NB4 (cell line): ENCODE measurements at places on chromosomes 16 and 17.

GRCh38 chr16:11319529-11320146 lies 25.6 kb upstream of the RMI2 start:
- no peak for DNase-seq

GRCh38 chr16:3182608-3183444 lies 5.2 kb upstream of the OR1F1 start:
- peak; percentile 52 for DNase-seq

DNA sequence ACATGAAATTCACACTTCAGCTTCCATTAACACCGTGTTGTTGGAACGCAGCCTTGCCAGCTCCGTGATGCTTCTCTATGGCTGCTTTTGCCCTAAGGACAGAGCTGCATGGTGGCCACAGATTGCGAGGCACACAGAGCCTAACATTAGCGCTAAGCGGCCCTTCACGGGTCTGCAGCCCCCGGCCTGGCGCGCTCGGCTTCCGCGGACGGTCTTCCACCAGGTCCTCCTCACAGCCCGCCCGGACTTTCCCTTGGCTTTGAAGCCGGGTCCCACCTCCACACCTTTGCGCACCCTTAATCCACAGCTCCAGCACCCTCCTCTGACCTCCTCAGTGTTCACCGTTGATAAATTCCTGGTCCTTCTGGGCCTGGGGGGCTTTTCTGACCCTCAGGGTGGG lies 19.6 kb downstream of the SCGB1C2 start:
- DNase-seq: no peak

- no peak for DNase-seq
These were observed 172.6 kb upstream of the CDH13 start for GRCh38 chr16:82454152-82454551.

DNA sequence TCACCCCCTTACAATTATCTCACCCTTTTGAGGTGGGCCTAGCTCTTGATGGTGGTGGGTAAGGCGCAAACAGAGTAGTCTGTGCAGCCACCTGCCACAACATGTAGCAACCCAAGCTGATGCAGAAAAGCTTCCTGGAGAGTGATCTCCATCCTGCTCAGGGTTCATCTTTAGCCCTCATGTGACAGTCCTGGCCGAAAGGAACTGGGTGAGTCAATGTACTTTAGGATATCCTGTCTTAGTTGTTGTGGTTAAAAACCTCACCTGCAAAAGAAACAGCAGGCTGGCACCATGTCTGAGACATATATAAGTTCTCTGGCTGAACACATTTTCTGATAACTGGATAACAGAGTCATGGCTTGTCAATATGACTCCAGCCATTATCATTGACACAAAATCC lies 183.5 kb upstream of the CPHXL start:
- no peak for DNase-seq
